ENCODE measurements at places on chromosomes 16 and 17.
A peak's percentile ranks its signal among the peaks of the same experiment; 100 is the strongest.

DNA sequence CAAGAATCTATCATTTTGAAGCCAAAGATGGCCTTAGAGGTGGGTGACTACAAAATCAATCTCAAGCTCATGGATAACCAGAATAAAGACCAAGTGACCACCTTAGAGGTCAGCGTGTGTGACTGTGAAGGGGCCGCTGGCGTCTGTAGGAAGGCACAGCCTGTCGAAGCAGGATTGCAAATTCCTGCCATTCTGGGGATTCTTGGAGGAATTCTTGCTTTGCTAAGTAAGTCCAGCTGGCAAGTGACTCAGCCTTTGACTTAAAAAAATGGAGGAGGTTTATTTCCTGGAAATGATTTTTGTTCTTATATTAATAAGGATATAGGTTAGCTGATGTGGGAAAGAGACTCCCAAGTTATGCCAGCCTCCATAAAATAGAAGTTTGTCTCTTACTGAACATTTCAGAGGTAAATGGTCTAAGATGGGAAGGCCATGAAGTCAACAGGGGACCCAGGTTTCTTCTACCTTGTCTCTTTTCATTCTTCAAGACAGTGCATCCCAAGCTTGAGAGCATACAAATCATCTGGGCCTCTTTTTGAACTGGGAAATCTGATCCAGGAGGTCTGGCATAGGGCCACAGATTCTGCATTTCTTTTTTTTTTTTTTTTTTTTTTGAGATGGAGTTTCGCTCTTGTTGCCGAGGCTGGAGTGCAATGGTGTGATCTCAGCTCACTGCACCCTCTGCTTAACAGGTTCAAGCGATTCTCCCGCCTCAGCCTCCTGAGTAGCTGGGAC lies 19.8 kb upstream of the TANGO6 start:
- no peak for DNase-seq

DNA sequence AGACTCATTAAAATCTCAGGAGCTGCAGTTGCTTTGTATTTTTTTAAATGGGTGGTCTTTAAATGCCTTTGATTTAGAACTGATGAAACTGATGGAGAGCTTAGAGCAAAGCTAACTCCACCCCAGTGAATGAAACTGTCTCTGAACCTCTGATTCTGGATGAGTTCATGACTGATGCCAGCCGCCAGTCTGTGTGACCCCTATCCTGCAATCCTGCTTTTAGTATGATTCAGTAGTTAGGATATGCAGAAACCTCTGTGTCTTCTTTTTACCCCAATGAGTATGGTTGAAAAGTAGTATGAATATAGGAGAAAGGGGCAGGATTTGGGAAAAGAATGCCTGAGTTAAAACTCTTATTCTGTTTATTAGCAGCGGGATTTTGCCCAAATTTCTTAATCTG lies 12.3 kb upstream of the SALL1 start:
- no peak for DNase-seq

DNA sequence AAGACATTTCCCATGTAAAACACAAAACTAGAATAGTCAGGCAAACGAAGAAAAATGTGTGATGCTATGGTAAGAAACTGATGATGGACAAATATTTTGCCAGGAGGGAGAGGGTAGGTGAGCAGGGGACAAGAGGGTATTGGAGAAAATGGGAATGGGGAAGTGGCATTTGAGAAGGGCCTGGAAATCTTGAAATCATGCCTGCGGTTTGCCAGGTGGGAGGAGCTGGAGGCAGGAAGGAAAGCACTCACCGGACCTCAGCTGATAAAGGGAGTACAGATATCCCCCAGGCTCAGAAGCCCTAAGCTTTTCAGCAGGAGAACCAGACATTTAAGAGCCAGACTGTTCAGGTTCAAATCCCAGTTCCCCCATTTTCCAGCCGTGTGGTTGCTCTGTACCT lies 103.6 kb downstream of the GSG1L start:
- no peak for DNase-seq

DNA sequence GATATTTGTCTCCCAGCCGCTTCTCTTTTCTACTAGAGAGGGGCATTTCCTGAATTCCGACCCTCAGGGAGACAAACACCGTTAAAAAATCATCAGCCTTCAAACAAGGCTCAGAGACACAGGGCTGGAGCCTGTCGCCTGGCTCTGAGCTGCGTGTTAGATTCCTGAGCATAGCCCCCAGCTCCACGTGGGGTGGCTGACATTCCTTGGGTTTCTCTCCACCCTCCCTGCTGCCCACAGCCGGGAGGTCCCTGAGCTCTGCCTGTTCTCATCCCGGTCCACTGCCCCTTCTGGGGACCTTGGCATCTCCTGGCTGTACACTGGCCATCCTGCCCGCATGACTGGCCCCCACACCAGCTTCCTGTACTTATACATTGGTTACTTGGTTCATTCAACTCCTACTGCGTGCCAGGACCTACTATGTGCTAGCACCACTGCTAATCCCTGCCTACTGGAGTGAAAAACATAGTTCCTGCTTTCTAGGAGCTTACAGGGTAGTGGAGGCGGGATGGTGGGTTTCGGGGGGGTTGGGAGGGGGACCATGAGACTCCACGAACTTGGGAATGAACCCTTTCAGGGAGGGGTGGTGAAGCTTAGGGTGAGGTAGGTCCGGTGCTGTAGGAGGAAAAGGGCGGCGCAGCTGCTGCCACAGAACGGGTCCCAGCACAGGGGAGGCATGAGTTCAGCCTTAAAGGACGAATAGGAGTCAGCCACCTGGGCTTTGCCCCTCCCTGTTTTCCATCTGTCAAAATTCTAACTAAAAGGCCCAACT lies 52.1 kb upstream of the TMEM132E start:
- no peak for DNase-seq

DNA sequence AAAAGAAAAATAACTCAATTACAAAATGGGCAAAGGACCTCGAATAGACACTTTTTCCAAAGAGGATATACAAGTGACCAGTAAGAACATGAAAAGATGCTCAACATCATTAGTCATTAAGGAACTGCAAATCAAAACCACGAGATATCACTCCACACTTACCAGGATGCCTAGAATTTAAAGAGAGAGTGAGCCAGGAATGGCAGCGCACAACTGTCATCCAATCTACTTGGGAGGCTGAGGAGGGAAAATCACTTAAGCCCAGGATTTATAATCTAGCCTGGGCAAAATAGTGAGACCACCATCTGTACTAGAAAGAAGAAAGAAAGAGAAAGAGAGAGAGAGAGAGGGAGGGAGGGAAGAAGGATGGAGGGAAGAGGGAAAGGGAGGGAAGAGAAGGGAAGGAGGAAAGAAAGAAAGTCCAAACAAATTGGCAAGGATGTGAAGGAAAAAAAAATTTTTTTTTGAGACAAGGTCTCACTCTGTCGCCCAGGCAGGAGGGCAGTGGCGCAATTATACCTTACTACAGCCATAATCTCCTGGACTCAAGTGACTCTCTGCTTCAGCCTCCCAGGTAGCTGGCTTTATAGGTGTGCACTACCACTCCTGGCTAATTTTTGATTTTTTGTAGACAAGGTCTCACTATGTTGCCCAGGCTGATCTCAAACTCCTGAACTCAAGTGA lies 22.6 kb downstream of the TBX2 start:
- no peak for DNase-seq

- DNase-seq = no peak
These were observed 261 bp upstream of the B4GALNT2 start for GRCh38 chr17:49132317-49132698.

DNA sequence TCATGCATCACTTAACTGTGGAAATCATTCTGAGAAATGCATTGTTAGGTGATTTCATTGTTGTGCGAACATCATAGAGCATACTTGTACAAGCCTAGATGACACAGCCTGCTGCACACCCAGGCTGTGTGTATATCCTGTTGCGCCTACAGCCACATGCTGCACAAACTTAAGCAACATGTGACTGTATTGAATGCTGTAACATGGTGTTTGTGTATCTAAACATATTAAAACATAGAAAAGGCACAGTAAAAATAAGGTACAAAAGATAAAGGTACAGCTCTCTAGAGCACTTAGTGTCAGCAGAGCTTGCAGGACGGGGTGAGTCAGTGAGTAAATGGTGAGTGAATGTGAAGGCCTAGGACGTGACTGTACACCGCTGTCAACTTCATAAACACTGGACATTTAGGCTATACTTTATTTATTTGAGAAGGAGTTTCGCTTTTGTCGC lies 11.9 kb downstream of the FOXK2 start:
- no peak for DNase-seq

DNA sequence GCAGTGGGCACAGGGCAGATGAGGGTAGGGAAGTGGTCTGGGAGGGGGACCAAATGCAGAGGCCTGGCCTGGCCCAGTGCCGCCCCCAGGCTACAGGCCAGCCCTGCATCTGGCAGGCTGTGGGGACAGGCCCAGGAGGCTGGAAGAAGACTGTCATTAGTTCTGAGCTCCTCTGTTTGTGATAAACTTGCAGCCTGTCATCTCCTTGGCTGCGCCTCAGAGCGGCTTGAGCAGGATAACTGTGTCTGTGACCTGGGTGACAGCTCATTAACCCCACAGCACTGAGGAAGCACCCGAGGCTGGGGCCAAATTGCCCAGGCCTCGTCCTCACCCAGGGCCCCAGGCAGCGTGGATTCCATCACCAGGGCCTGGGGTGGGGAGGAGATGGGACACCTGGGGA lies 23.9 kb downstream of the ABCC3 start:
- no peak for DNase-seq

DNA sequence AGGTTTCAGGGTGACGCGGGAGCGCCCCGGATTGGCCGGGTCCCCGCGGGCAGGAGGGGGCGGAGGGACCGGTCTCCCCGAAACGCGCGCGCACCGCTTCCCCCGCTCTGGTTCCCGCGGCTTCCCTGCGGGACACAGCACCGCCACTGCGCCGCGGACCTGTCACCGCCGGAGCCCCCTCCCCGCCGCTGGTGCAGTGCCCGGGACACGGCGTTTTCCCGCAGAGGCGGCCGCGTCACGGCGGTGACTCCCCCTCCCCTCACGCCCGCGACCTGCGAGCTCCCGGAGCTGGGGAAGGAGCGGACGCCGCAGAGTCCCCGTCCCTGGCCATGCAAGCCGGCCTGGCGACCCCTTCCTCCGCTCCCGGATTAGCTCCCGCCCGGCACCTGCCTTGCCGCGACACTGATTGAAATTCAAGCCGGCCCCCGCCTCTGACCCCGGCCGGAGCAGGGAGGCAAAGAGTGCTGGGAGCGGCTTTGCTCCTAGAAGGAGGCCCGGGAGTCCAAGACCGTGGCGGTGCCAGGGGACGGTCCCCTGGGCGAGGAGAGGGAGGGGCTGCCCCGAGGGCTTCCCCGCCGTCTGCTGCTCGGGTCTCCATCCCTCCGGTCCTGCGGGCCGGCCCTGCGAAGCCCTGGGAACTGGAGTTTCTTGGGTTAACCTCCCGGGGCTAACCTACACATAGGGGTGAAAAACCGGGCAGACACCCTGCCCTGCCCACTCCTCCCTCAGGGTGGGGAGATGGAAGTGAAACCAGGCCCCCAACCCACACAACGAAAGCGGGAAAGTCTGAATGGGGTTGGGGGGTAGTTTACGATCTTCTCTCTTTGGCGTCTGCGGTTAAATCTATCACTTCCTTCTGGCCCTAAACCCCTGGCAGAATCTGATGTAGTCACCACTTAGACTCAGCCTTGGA lies 1.0 kb downstream of the RHBDL3 start:
- DNase-seq = no peak

DNA sequence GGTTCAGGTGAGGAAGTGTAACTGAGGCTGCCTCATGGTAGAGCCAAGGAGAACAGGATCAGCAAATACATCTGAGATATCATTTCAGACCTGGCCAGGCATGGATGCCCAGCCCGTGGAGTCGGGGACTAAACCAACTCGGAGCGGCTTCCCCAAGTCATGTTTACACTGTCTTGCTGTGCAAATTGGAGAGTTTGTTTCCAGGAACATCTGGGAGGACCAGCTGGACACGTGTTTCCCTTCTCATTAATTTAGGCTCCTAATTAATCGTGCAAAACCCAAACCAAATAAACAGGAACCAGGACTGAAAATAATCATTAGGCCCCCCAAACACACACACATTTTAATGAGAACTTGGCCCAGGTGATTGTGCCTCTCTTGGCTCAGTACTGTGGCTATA lies 70.9 kb upstream of the SALL1 start:
- DNase-seq = no peak

GRCh38 chr17:66215529-66215911 lies 13.7 kb downstream of the APOH start:
- no peak for DNase-seq

- no peak for DNase-seq
These were observed 89.6 kb upstream of the MAF start for GRCh38 chr16:79690159-79690558.

DNA sequence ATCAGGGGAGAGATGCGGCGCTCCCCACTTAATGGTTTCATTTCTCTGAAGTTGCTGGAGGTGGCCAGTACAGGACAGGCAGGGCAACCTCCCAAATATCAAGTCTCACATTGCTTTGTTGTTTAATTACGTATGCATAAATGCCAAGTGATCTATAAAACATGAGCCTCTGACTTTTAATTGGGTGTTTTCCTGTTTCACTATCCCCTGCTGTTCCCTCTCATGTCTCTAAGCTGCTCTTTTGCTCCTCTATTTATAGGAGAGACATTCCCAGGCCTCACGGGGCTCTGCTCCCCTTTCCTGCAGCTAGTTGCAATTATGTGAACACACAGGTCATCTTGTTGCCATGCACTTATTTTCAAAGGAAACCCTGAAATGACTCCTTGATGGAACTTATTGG lies 1173.5 kb upstream of the GOT2 start:
- DNase-seq = no peak

GRCh38 chr16:30903002-30903401 lies 6.6 kb downstream of the CTF1 start:
- DNase-seq = no peak

- peak; percentile 81 for DNase-seq
These were observed at the start of gene SLC12A4 for GRCh38 chr16:67968400-67969253. TSS of gene SLC12A4 (minus strand) at chr16:67968637. CDS start at chr16:67968553, 84 bp downstream.

- DNase-seq = no peak
These were observed 9.6 kb upstream of the SPNS2 start for GRCh38 chr17:4488989-4489595.

GRCh38 chr17:1055751-1056645 lies 59.1 kb downstream of the TIMM22 start:
- DNase-seq = no peak

GRCh38 chr17:40093580-40094201 lies 6.7 kb downstream of the NR1D1 start:
- DNase-seq = no peak

DNA sequence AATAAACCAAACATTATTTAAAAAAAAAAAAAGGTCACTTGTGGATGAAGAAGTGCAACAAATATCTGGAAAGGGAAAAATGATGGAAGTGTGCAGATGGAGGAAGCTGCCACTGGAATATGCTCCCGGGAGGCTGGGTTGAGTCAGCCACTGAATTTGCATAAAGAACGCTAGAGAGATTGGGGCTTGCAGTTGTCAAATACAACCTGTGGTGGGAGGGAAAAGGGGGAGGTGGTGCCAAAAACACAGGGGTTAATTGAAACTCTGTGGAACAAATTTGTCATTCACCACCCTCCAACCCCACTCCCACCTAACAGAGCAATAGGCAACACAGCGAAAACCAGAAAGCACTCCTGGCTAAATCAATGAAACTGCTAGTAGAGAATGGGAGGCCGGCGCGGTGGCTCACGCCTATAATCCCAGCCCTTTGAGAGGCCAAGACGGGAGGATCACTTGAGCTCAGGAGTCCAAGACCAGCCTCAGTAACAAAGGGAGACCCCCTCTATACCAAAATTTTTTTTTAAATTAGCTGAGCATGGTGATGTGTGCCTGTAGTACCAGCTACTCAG lies 37.6 kb upstream of the RPL38 start:
- DNase-seq = no peak

- DNase-seq = no peak
These were observed 1.4 kb downstream of the GAN start for GRCh38 chr16:81316176-81316496.

- DNase-seq = no peak
These were observed 3.5 kb upstream of the CNEP1R1 start for GRCh38 chr16:50021544-50021943.

Data from activated T-helper 1 cell treated with anti-CD3 and anti-CD28 coated beads, Interleukin-2, amount 50 U/mL, for 16 hours (primary cell).